ENCODE measurements at places on chromosomes 2 and 18.

DNA sequence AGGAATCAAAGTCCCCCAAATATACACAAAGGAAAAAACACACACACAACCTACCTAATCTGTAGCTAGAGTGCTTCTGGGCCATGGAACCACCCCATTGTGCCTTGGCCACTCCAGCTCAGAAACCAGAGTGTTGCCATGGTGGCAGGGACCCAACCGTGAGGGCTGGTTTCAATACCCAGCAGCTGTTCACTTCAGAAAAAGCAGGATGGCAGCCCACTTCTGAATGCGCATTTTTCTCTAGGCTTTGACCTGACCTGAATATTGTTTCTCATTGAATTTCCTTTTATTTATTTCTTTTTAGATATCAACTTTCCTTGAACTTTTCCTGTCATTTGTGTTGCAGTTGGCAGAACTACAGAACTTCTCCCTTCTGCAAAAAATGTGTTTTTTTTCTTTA lies 43.0 kb upstream of the EHBP1 start:
- no peak for DNase-seq

- no peak for DNase-seq
Observed at GRCh38 chr2:138030459-138030858, 66.2 kb downstream of the HNMT start.

DNA sequence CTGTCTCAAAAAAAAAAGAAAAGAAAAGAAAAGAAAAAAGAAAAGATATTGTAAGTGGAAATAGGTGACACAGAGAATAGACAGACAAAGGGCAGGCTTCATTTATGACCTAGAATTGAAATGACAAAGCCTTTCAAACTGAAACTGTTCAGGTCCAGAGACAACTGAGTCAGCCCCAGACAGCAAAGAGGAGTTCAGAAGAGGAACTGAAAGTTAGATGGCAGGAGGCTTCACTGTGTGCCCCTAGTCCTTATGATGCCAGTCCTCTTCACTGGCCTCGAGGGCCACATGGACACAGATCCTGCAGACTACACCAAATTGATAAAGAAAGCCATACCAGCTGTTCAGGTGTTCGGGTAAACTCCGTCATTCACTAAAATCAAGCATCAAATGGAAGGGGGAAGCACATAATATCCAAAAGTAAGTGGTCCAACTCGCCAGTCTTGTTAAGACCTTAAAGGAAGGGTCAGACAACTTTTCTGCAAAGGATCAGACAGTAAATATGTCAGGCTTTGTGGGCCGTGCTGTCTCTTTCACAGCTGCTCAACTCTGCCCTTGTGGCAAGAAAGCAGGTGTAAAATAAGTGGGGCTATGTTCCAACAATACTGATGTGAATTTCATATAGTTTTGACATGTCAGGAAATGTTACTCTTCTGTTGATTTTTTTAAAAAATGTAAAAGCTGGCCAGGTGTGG lies 231.9 kb upstream of the MGAT5 start:
- no peak for DNase-seq

DNA sequence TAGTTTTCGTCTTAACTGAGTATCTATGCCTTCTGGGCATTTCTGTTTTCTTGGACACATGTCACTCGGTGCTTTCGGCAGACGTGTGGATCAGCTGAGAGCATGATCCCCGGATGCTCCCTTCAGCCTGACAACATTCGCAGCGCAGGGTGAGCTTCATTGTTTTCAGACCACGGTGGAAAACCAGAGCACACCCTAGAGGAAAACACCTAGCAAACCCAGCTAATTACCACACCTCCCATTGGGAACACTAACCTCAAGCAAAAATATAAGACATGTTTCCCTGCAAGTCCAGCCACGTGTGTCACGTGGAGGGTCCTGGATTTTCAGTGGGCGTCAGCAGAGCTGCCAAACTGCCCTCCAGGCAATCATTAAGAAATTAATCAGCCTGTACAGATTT lies 31.0 kb downstream of the ANKRD29 start:
- peak; percentile 30 for DNase-seq

- no peak for DNase-seq
Observed at GRCh38 chr18:49152885-49153284, 202.1 kb upstream of the SMAD7 start.

DNA sequence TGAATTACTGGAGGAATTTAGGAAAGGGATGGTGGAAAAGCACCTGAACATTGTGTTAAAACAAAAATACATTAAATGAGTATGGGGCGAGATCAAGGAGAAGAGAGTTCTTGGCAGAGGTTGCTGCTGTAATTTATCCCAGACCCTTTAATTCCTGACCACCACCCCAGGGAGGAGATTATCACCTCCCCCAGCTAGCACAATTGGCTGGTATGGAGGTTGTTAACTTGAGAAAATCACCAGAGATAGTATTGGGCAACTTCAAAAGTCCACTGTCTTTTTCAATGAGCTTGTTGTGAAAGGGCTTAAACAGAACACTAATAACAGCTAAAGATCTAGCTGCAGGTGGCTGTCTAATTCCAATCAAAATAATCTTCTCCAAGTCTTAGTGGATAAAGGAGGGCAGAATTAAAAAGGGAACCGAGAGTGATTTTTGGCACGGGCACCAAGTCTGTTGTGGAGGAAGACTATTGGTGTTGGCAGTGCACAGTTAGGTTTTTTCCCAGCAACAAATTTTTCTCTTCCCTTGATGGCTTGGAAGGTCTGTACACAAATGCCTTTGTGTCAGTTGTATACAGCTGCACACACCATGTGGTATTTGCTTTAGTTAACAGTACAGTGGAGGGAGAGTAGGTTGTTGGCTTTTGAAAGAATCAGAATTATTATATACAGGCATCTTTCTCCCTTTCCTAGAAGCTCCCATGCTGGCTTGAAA lies 289.5 kb downstream of the SLC4A3 start:
- no peak for DNase-seq

GRCh38 chr2:18592372-18592771 lies 3.0 kb upstream of the NT5C1B start:
- no peak for DNase-seq

DNA sequence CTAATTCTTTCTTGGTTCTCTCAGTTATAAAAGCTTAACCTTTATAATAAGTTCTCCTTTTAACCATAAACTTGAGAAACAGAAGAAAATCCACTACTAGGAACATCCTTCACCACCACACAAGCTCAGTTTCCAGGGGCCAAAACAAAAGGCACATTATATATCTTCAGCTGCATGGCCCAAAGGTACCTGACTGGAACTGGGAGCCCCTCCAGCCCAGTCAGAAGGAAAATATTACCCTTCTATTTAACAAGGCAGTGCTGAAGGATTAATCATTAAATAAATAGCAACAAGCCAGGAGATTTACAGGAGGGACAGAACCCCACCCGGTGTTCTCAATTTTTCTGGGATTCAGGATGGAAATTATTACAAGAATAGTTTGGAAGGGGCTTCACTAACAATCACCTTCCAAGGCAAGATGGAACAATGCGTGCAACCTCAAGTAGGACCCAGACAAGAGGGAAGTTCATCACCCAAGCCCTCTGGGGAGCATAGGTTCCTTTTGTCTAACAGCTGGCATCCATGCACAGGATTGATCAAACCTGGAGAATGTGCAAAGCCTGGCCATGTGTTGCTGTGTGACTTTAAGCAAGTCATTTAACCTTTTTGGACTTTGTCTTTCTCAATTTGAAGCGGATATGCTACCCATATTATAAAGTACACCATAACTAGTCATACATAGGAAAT lies 159.6 kb upstream of the SETBP1 start:
- DNase-seq, result no peak

DNA sequence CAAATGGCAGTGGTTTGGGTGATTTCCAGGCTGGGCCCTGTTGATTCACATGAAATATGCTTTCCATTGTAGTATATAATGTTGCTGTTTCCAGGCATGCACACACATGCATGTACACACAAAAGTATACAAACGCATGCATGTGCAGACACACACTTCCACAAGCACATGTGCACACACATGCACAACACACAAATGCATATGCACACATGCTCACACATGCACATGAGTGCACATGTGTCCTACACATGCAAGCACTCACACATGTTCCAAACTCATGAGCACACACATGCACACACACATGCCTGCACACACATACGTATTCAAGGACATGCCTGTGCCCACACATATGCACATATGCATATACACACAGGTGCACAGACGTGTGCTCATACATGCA lies 30.6 kb downstream of the SNTG2 start:
- no peak for DNase-seq

DNA sequence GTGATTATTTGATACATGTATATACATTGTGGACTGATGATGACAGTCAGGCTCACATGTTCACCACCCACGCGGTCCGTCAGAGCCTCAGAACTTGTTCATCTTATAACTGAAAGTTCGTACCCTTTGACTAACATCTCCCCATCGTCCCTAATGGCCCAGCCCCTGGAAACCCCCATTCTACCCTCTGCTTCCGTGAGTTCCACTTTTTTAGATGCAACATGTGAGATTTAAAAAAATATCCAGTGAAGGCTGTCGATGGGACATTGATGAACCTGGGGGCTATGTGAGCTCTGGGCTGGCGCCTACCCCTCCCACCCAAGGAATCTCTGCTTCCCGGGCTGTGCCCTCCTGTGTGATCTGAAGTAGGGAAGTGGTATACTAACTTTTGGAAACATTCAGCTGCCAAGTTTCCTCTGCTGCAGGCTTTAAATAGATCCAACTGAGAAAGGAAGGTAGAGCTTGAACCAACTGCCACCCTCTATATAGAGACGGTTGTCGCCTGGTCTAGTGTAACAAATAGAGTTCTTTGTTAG lies 163.8 kb downstream of the FAM210A start:
- DNase-seq, result no peak

DNA sequence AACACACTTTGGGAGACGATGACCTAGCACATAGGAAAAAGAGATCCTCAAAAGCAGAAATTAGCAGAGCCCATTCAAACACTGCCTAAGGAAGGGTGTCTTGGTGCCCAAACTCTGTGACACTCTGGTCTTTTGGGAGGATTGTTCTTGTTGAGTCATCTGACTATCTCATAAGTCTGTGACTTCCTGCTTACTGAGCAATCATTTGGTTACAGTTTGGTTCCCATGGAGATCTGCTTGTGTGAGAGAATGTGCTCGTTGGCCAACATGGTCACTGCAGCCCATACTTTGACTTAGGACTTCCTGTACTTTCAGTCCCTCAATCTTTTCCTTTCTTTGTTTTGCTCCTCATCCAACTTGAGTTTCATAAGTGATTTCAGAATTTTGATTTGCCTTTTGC lies 602.9 kb downstream of the NYAP2 start:
- no peak for DNase-seq

- no peak for DNase-seq
Observed at GRCh38 chr2:138421971-138422335, 79.6 kb upstream of the SPOPL start.

DNA sequence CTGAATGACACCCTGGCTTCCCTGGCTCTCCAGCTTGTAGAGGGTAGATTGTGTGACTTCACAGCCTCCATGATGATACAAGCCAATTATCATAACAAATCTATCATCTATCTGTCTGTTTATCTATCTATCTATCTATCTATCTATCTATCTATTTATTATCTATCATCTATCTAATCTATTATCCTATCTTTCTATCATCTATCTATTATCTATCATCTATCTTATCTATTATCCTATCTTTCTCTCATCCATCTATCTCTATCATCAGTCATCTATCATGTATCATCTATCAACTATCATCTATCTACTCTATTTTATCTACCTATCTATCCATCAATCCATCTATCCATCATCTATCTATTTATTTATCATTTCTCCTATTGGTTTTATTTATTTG lies 361.8 kb downstream of the RNF144A start:
- DNase-seq, result no peak

DNA sequence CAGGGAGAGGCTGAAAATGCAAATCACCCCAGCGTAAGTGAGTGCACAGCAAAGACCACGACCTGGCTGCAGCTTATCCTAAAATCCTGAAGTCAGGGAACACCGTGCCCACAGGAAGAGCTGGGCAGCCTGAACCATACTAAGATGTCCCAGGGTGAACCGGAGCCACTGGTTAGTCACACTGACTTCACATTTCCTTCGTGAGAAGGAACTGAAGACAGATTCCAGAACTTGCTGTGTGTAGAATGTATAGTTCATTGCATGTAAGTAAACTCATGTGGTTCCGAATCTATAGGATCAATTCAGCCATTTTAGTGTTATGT lies 84.6 kb upstream of the NDUFV2 start:
- no peak for DNase-seq

GRCh38 chr2:118641711-118642110 lies 205.7 kb downstream of the EN1 start:
- DNase-seq, result no peak

DNA sequence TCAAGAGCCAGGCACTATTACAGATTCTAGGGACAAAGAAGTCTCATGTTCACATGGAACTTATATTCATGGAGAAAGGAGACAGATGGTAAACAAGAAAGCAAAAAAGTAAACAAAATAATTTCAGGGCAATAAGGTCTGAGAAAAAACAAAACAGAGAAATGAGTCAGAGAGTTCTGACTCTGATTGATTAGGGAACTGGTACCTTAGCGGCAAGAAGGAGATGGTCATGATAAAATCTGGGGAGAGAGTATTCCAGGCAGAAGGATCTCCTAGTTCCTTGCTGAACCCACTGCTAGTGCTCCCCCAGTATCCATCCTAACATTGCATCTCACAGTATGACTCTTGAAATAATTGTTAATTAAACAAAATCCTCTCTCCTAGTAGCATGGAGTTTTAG lies 161.8 kb upstream of the KLF7 start:
- no peak for DNase-seq

DNA sequence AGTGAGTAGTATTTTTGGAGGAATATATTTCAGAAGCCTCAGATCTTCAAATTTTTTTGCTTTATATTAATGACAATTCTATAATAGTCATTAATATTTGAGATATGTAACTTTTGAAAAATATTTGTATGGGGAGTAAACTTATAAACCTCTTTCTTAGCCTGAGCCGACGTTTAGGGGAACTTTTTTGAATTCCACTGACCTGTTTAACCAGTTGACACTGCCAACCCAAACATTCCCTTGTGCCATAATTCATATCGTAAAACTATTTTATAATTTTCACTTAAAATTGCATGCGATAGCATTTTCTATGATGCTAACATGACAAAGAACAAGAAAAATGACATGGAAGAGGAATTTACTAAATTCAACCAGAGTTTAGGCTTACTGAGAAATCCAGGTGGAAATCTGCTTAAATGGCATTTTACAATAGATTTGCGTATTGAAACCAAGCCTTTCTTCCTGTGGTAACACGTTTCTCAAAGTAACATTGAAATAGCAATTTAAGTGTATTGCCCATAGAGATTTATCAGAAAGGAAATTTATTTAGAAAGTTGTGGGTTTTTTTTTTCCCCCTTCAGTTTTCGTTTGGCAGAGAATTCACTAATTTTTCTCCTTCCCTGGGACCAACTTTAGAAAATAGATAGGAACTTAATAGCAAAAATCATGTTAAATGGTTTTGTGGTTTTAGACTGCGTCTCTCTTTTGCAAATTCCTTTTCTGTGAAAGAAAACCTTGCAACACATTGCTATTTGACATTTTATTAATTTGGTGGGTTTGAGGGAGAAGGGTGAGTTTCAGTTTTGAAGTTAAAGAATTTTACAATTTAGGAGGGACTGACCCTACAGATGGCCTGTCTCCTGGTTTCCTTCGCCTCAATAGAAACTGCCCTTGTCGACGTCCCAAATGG lies 77.4 kb downstream of the TANC1 start:
- no peak for DNase-seq

GRCh38 chr2:171459498-171459897 lies 25.5 kb downstream of the DCAF17 start:
- no peak for DNase-seq

GRCh38 chr2:57177176-57177575 lies 869.4 kb upstream of the VRK2 start:
- no peak for DNase-seq

All from DMS153 (cell line).